H7 (cell line): ENCODE measurements at places on chromosomes 12 and 14.

DNA sequence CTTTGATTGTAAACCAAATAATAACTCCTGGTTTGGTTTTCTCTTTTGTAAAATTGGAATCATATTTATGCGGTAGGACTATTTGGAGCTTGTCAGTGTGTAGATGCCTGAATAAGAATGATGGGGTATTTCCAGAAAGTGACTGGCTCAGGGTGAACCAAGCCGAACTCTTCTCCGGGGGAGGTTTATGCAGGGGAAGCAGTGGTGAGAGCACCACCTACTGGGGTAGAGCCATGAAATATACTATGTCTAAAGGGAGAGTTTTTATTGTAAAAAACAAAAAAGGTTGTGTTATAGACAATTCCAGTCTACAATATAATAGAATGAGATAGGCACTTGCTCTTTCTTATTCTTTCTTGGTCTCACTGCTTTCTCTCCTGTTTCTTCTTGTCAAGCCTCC, 222.9 kb upstream of the SLC16A7 start:
- peak; percentile 11 for DNase-seq

DNA sequence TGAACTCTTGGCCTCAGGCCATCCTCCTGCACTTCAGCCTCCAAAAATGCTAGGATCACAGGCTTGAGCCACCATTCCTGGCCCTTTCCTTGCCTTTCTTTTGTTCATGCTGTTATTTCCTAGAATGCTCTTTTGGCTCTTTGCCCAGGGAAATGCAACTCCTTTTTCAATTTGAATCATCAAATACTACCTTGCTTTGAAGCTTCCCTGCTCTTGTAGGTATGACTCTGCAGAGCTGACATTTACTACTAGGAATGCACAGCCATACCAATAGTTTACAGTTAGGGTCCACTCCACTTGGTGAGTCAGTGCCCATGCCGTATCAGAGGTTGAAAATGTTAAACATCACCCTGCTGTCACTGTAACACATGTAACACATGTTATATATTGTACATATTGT, 107.0 kb upstream of the CRY1 start:
- no peak for DNase-seq

GRCh38 chr12:30000401-30000800, 216.7 kb upstream of the TMTC1 start:
- no peak for DNase-seq

- no peak for DNase-seq
Observed at GRCh38 chr12:129331356-129332085, 478.2 kb downstream of the GLT1D1 start.

- DNase-seq: no peak
Observed at GRCh38 chr14:50941151-50941550, 3.1 kb downstream of the PYGL start.

DNA sequence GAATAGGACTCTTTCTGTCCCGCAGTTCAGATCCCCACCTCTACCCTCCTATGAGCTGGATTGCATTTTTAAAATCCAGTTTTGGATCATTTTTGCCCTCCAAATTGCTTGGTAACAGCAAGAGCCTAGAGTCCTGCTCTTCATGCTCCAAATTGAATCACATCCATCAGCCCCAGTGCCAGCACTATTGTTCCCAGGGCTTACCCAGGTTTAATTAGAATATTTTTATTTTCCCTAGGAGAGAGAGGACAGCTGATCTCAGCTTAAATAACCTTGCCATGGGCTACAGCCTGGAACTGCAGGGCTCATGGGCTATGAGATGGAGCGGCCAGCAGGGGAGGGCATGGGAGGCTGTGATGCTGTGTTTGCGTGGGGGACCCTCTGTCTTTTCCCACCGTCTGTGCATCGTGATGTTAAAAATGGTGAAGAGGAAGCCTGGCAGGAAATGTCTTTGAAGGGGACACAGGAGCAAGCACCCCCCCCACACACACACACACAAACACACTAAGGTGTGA, 59.4 kb upstream of the WSCD2 start:
- DNase-seq: no peak

DNA sequence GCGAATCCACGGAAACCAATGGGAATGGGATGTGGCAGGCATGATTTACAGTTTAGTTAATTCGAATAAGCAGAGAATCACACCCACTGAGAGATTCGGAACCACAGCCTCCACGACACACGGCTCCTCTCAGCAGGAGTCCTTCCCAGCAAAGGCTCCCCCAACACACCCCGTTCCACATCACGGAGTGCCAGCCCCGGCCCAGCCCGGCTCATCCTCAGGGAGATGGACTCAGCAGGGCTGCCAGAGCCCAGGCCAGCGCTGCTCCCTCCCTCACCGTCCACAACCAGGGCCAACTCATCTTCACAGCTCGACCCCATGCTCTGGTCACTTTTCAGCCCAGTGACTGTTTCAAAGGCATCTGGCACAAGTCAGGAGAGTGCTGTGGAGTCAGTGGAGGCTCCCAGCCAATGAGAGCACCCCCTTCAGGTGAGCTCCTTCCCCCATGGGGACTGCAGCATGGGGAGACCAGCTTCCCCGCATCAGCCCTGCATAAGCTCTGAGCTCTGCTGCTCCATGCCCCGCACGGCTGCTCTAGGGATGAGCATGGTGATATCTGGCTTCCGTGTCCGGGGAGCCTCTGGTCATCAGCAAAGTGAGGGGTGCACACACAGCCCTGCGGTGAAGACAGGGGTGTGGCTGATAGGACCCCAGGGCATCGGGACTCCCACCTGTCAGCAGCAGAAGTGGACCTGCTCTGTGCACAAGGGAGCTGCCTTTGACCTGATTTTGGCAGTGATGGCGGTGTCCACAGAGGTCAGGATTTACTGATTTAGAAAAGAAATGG, 238.8 kb upstream of the SFSWAP start:
- no peak for DNase-seq

GRCh38 chr12:69321351-69321750, 26.8 kb upstream of the LYZ start:
- DNase-seq: no peak

DNA sequence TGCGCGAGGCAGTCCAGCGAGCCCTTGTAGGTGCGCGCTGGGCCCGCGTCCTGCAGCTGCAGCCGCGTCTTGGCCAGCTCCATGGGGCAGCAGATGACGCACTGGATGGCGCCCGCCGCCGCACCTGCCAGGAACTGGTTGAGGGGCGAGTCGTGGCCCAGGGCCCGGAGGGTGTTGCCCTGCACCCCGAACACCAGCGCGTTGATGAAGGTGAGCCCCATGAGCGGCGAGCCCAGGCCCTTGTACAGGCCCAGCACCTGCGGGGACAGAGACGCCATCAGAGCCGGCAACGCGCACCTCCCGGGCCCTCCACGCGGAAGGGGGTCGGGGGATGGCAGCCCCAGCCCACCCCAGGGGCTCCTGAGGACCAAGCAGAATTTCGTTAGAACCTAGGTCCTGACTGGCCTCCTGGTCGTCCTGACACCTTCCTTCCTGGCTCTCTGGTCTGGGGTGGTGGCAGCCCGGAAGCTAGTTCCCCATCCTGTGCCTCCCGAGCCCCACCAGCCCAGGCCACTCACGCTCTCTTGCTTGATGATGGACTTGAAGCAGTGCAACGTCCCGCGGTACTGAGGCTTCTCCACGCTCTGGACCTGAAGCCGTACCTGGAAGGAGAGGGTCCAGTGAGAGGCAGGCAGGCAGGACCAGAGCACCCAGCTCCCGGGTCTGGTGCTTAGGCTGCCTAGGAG, 13.3 kb downstream of the SLC25A29 start:
- DNase-seq: peak; percentile 51

GRCh38 chr14:105617201-105617777, 90.9 kb downstream of the TMEM121 start:
- peak; percentile 63 for DNase-seq

GRCh38 chr14:24310646-24311604, at the start of gene LTB4R:
Gene LTB4R, plus strand, starts transcription at chr14:24311502. Its CDS starts 4,150 bp downstream, at chr14:24315652.
- no peak for DNase-seq

DNA sequence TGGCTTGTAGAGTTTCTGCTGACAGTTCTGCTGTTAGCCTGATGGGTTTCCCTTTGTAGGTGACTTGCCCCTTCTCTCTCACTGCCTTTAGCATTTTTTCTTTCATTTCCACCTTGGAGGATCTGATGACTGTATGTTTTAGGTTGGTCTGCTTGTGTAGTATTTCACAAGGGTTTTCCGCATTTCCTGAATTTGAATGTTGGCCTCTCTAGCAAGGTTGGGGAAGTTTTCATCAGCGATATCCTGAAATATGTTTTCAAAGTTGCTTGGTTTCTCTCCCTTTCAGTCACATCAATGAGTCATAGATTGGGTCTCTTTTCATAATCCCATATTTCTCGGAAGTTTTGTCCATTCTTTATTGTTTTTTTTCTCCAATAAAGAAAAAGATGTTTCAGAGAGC, 11.4 kb downstream of the NOPCHAP1 start:
- DNase-seq: no peak

GRCh38 chr12:54593725-54594124, 5.3 kb upstream of the PPP1R1A start:
- no peak for DNase-seq

- no peak for DNase-seq
Observed at GRCh38 chr14:64865109-64865508, 14.6 kb downstream of the SPTB start.

DNA sequence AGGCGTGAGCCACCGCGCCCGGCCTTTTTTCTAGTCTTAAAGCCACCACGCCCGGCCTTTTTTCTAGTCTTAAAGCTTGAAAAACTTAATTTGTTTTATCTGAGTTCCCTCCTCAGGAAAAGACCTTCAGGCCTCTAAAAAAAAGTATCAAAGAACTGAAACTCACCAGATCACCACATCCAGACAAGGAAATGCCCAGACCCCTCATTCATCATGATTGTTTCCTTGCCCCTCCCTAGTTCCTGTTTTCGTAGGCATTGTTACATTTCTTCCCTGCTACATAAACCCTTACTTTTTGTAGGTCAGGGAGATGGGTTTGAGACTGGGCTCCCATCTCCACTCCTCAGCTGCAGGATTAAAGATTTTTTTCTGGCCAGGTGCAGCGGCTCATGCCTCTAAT, 21.1 kb upstream of the VWF start:
- DNase-seq: no peak

GRCh38 chr12:31591380-31591901, 505 bp upstream of the DENND5B start:
- DNase-seq: peak; percentile 47

DNA sequence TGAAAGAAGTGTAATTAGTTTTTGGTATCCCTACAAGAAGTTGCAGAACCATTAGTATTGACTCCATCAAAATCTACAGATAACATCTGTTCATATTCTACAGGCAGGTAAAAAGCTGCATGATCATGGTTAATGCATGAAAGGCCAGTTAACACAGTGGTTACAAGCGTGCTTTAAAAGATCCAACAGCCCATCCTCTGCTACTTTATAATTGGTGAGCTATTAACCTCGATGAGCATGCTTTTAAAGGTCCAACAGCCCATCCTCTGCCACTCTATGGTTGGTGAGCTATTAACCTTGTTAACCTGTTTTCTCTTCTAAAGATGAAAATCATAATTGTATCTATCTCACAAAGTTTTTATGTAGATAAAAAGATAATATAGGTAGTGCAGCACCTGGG, 289.3 kb downstream of the DUSP6 start:
- no peak for DNase-seq

DNA sequence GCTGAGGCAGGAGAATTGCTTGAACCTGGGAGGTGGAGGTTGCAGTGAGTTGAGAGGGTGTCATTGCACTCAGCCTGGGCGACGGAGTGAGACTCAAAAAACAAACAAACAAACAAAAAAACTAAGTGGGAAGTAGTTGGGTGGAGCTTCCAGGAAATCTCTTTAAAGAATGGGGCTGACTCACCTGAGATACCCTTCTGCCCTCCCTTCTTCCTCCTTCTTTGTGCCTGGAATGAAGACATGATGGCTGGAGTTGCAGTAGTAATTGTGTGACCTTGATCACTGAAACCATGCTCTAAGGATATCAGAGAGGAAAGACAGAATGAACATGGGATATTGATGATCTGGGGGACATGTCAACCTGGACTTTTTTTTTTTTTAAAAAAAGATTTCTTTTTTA, 87.6 kb upstream of the MED13L start:
- DNase-seq: no peak

- no peak for DNase-seq
Observed at GRCh38 chr12:59405992-59406391, 189.8 kb upstream of the SLC16A7 start.

DNA sequence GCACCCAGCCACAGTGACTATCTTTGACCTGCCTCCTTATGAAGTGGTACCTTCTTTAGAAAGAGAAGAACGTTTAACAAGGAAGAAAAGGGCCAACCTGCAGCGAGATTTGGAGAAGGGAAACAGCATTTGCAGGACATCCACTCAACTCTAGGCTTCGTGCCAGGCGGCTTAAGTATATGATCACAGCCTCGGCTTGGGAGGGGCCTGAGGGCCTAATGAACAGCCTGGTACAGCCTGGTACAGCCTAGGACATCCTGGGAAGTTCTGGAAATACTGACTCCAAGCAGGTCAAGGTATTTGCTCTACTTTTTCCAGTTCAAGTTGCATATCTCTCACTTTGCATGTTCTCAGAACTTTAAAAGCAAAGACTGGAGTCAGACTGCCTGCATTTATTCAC, 16.1 kb downstream of the HCAR2 start:
- no peak for DNase-seq

GRCh38 chr14:90979515-90979914, 80.9 kb downstream of the RPS6KA5 start:
- DNase-seq: no peak

GRCh38 chr14:104731320-104732294, 7.6 kb downstream of the ADSS1 start:
- peak; percentile 94 for DNase-seq

DNA sequence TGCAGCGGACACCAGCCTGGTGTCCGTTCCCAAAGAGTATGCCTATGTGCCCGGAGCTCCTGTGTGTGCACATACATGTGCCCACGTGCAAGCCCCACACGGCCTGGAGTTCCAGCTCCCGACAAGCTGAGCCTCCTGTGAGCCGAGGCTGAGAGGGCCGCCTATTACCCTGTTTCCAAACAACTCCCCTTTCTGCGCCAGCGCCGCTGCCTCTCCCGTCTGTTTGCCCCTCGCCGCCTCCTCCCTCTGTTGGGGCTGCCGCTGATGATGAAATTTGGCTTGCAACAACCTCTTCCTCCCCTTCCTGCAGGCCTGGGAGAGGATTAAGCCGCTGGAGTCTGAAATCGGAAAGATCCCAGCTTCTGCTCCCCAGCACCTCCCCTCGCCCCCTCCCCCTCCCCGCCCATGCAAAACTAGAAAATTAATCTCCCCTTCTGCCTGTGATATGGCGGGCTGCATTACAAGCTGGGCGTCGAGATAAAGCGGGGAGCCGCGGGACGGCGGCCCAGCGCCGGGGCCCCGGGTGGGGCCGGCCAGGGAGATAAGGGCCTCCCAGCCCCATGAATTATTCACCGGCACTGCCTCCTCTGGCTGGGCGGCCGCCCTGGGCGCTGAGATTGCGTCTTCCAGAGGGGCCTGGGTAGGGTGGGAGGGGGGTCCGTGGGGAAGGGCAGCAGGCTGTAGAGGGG, 6.8 kb upstream of the ASIC1 start:
- DNase-seq: peak; percentile 91

- peak; percentile 9 for DNase-seq
Observed at GRCh38 chr12:67720351-67720856, 71.9 kb downstream of the DYRK2 start.

GRCh38 chr12:50547742-50548141, 43.0 kb downstream of the DIP2B start:
- DNase-seq: no peak
